ENCODE measurements at places on chromosomes 1 and 21.

DNA sequence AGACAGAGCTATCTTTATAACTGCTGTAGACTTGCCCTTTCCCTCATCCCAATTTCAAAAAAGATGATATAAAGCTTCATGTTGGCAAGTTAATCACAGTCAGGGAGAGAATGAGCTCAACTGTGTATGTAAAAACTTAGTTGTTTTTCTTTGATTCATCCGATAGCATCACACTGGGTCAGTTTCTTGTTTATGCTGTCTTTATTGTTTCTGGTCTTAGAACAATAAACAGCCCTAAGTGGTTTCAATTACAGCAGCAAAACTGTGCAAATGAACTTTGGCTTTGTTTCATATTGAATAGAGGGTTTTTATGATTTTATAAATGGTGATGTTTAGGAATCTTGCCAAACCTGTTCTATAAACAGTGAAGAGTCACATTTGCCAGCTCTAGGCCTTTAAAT lies 423.8 kb upstream of the CXADR start:
- no peak for DNase-seq

DNA sequence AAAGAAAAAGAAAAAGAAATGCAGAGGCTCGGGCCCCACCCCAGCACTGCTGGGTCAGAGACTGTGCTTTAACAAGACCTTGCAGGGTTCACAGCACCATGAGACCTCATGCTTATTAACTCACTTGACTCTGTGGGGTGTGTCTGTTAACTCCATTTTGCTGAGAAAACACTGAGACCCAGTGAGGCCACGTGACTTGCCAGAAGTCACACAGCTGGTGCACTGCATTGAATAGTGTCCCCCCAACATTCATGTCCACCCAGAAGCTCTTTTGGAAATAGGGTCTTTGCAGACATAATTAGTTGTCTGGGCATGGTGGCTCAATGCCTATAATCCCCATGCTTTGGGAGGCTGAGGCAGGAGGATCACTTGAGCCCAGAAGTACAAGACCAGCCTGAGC lies 39.7 kb downstream of the CHD5 start:
- no peak for DNase-seq

DNA sequence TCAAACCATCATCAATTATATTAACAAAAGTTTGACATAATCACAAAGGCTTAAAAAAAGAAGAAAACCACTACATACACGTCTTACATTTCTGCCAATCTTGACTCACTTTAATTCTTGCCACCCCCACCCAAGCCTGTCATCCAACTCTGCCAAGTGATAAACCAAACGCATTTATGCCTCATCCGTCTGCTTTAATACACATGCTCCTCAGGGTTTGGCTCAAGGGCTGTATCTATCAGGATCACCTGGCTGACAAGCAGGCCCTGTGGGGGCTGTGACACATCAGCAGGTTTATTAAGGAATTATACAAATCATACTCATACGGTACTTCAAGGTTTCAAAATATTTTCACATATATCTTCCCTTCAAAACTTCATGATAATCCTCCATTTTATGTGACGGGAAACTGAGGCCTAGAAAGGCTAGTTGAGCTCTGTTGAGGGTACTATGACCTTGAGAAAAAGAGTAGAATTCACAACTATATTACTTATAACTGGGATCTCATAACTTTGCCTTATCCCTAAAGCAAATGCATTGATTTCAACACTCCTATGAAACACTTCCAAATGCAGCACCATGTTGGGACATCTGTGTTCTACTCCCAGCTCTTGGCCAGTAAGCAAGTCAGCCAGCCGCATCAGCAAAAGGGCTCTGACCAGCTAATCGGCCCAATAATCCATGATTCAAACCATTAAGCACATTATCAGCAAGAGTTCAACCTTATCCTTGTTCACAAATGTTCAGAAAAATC lies 8.7 kb downstream of the SORT1 start:
- DNase-seq: no peak

DNA sequence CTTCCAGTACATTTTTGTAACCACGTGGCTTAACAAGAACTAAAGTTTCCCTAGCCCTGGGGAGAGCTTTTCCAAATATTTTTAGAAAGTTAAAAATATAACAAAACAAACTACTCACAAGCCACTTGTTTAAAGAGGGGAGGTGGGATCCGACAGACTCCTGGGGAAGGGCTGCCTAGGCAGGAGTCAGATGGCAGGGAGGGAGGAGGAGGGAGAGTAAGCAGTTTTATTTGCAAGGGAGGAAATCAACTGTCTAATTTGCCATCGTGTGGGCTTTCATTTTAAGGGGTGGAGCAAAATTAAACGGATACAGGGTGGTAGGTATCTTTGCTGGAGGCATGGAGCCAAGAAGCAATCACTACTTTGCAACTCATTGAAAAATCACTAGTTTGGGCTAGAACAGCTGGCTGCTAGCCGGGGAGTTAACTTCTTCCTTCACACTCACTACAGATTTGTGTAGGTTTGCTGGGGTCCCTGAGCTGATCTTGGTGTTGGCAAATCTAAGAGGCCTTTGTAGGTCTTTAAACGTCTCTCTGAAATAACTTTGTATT lies 8.8 kb downstream of the BARHL2 start:
- no peak for DNase-seq

DNA sequence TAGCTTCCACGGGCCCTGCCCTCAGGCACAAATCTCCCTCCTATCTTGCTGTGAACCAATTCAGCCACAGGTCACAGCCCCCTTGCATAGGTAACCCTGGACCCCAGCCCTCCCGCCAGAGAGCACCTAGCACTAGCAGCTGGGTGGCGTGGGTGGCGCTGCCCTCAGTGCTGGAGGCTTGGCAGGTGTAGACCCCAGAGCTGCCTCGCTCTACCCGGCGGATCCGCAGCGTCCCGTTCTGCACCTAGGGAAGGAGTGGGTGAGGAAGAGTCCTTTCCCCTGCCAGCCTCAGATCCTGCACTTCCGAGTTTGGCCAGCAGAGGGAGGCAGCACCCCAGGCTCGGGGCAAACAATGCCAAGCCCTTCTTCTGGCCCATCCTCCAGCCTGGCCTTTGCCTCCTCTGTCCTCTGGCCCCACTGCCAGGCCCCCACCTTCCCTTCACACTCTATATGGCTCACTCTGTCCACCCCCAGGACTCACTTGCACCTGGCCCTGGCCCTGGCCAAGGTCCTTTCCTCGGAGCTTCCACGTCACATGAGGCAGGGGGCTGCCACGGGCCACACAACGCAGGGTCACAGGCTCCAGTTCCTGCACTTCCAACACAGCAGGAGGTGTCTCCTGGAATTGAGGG lies 9.0 kb downstream of the IGSF9 start:
- peak; percentile 47 for DNase-seq

Measured in NCI-H526 treated with DMSO at 0.1 percent for 48 hours (cell line).